ENCODE measurements at places on chromosomes 13 and 19.
A peak's percentile ranks its signal among the peaks of the same experiment; 100 is the strongest.

DNA sequence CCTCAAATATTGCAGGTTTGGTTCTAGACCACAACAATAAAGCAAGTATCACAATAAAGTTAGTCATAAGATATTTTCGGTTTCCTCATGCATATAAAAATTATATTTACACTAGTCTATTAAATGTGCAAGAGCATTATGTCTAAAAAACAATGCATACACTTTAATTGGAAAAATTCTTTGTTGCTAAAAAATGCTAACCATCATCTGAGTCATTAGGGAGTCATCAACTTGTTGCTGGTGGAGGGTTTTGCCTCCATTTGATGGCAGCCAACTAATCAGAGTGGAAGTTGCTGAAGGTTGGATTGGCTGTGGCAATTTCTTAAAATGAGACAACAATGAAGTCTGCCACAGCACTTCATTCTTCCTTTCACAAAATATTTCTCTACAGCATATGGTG, 422.3 kb upstream of the GPC6 start:
- no peak for DNase-seq

DNA sequence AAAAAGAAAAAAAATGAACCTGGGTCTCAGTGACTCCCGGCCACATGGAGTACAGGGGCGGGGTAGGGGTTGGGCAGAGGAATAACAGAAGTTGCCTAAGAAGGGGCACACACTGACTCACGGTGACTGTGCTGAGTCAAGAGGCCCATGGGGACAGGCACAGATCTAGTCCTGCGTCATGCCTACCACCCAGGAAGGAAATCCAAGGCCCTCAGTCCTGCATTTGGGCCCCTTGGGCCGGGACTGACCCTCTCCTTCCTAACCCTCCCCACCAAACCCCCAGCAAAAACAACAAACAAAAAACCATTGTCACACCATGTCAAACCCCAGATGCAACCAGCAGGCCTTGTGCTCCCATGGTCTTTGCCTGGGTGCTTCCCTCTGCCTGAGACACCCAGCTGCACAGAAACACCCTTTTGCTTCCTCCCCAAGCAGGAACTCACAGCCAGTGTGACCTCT, 9.6 kb upstream of the NOTCH3 start:
- no peak for DNase-seq

GRCh38 chr19:12364391-12365235, 870 bp downstream of the ZNF442 start:
- no peak for DNase-seq

GRCh38 chr19:31534786-31535657, 185.8 kb upstream of the TSHZ3 start:
- DNase-seq: no peak

- no peak for DNase-seq
Measured at GRCh38 chr13:27919934-27920676, at the start of gene PDX1. Gene PDX1, plus strand, starts transcription at chr13:27920000. Its CDS starts 139 bp downstream, at chr13:27920139.

DNA sequence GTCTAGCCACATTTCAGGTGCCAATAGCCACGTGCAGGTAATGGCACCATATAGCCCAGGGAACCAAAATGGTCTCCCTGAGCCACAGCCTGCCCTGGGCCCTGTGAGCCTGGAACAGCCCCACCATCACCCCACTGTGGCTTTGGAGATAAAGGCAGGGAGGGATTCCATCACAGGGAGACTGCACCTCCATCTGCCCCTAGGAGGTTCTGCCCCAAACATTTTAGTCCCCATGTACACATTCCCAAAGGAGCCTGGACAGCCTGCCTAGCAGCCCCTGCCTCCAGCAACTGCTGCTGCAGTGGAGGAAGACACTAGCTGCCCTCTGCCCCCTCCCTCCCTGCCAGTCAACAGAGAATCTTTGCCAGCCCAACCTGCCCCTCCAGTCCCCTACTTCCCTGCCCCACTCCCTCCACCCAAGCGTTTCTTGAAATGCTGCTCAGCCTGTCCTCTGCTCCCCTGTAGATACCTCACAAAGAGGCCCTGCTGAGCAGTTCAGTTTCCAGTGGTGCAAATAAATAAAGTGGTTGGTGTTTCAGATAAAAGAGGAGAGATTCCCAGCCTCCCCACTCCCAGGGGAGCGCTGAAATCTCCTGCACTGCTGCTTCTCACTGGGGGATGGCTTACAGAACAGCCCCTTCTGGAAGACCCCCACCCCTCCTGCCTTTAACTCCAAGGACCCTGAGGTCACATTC, 921.8 kb downstream of the UQCRFS1 start:
- no peak for DNase-seq

- DNase-seq: no peak
Measured at GRCh38 chr13:25192052-25192451, 20.0 kb upstream of the AMER2 start.

GRCh38 chr13:103945836-103946235, 879.6 kb upstream of the SLC10A2 start:
- no peak for DNase-seq

GRCh38 chr13:41017817-41018601, 1.1 kb downstream of the ELF1 start:
- no peak for DNase-seq

GRCh38 chr19:18460900-18461299, 23.0 kb upstream of the ISYNA1 start:
- no peak for DNase-seq

- no peak for DNase-seq
Measured at GRCh38 chr13:59494151-59494550, 669.6 kb downstream of the DIAPH3 start.

DNA sequence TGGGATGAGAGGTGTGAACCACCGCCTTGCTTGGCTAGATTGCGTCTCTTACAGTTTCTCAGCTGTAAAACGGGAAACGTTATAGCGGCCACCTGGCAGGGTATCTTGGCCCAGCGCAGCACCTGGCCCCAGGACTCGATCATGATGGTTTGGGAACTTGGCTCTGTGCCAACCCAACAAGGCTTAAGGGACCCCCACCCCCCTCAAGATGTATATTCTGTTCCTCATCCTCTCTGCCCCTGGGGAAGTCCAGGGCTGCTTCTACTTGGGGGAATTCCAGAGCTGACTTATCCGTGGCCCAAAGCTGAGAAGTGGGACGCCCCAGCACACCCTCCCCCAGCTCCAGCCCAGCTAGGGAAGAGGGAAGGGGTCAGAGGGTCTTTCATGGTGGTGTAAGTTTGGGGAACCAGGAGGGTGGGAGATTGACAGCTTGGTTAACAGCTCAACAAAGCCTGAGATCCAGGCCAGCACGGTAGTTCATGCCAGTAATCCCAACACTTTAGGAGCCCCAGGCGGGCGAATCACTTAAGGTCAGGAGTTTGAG, 695 bp downstream of the ICAM1 start:
- no peak for DNase-seq

- DNase-seq: no peak
Measured at GRCh38 chr13:28529836-28530235, 34.9 kb upstream of the FLT1 start.

GRCh38 chr19:3129112-3129511, 6.7 kb upstream of the GNA15 start:
- no peak for DNase-seq

DNA sequence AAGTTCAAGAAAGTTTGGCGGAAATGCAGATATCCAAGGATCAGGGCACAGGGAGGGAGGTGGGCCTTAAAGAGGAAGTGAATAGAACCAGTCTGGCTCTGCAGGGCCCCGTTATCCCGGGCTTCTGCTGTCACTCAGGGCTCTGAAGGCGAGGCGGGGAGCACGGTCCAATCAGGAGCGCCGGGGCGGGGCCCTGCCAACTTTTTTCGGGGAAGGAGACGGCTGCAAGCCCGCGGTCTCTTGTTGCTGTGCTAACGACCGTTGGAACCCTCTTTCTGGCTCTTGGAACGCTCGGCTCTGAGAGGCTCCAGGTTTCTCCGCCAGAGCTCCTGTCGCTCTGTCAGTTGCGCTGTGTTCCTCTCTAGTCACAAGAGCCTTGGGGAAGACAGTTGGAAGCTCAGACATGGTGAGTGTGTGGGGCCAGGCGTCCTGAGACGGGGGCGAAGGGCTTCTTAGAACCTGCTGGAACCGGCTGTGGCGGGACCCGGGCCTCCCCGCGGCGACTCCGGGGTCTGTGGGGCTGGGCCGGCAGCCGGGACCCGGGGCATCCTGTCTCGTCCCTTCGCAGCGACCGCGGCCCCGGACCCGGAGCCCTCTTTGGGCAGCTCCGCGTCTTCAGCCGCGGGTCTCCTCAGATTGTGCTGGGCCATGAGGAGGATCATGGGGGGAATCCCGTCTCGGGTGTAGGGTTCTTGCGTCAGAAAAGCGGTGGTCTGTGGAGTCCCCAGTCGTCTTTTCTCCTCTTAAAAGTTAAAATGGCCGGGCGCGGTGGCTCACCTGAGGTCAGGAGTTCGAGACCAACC, 27.7 kb downstream of the ZNF844 start:
- DNase-seq: peak; percentile 12

DNA sequence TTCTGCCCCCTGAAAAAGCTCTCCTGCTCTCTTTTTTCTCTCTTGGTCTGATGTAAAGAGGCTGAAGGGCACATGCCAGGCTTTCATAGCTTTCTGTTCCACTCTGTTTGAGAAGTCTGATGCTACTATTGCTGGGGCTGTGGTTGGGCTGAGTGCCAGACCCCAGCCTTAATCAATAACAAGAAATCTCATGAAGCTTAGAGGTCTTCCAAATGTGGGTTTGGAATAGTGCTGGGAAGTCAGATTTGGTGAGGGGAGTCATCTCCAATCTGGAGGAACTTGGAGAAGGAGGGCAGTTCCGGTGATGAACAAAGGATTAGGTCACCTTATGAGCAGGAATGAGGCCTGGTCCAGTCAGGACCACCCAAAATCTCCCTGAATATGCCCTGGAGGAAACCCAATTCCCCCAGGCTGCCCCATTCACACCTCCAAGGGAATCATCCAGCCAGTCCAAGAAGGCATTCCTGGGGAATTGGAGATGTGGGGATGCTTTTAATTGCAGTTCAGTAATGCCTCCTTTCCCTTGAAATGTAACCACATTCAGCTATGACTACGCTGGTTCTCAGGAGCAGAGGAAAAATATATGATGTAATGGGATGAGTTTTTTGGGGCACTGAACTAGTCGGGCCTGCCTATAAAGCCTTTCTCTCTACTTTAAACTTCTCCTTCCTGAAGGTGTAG, 102.0 kb downstream of the STARD13 start:
- DNase-seq: no peak

GRCh38 chr13:70960841-70961443, 852.7 kb upstream of the KLHL1 start:
- DNase-seq: no peak

DNA sequence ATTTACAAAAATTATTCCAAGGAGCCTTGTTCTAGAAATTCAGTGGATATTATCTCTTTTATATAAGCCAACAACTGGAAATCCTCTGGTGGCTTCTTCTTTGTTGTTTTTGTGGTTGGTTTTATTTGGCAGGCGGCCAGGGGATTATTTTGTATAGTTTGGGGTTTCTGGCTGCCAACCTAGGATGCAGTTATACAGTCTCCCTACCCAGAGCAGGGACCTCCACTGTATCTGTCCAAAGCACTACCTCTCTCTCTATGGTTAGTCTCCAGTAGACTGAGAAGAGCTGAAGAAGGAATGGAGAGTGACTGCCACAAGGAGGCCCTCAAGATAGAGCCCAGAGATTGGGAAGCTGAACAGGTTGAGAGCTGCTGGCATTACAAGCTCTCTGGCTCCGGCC, 80.2 kb downstream of the ZAR1L start:
- no peak for DNase-seq

DNA sequence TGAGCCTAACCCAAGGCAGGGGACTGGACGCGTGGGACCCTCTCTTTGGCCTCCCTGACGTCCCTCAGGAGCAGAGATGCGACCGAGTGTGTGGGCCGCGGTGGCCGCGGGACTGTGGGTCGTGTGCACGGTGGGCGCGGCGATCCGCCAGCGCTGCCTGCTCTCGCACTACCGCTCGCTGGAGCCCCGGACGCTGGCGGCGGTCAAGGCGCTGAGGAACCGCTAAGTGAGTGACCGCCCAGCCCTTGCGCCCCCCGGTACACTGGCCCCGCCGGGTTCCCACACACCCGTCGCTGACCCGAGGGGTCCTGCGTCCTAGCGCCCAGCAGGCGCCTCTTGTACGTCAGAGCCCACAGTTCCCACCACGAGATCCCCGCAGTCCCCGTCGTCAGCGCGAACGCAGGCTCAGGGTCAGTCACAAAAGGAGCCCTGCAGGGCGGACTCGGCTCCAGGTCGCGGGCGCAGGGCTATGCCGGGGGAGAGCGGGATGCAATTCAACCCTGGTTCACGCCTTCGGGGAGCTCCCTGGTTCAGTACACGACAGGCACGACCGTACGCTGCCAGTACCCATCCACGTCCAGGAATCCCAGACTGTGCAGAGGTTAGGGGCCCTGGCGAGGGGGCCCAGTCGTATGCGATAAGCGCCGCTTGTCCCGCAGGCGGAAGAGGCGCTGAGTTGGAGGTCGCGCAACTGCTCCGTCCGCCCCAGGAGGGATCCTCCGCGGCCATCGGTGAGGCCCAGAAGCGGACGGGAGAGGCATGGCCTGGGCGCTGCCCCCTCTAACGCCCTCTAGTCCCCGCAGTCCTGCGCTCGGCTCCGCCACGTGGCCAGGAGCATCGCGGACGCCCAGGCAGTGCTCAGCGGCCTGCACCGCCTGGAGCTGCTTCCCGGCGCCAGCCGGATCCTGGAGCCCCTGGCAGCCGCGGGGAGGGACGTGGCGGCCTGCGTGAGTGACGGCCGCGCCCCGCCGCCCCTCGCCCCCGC, 3.6 kb upstream of the IFNL2 start:
- DNase-seq: no peak

DNA sequence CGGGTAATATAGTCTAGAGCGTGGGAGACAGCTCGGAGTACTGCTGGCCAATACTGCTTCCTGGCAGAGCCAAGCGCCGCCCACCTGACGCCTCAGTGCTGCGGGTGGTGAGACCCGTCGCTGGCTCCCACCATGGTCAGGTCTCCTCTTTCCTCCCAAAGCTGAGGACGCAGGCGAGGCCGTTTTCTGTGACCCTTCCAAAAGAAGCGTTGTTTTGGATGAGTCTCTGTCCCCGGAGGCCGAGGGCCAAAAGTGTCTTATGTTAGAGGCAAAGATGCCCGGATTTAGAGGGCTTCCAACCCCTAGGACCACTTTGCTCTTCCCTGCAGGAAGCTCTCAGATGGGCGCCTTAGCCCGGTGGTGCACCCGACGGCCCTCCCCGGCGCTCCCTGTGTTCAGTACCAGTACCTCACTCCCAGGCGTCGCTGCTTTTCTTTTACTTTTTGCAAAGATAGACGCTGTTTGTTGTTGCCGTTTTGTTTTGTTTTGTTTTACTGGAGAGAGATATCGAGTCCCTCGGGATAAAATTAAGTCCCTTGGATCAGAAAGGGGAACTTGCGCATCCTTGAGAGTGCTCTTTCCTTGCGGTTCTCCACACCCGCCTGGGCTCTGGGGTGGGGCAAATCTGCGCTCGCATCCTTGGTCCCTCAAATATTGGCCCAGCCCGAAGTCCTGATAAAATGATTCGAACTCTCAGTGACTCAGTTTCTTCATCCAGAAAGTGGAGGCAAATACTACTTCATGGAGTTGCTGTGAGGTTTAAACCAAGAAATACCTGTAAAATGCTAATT, 7.0 kb downstream of the PDX1 start:
- no peak for DNase-seq

- no peak for DNase-seq
Measured at GRCh38 chr19:18392417-18392816, 5.0 kb downstream of the LRRC25 start.

DNA sequence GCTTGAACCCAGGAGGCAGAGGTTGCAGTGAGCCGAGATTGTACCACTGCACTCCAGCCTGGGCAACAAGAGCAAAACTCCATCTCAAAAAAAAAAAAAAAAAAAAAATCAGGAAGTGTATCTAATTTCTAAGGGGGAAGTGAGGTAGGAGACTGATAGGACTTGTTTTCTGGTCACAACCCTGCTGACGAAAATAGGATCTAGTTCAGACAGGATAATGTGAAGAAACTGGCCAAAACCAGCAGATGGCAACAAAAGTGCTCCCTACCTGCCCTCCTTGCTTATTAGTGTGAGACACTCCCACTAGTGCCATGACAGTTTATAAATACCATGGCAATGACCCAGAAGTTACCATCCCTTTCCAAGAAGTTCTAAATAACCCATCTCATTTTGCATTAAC, 36.0 kb upstream of the KPNA3 start:
- DNase-seq: no peak

Data from activated CD8-positive, alpha-beta memory T cell treated with anti-CD3 and anti-CD28 coated beads for 1 hour (primary cell).